ENCODE measurements at places on chromosomes 5 and 9.

GRCh38 chr5:68216245-68217046 lies 890 bp downstream of the PIK3R1 start:
- DNase-seq: peak; percentile 69

DNA sequence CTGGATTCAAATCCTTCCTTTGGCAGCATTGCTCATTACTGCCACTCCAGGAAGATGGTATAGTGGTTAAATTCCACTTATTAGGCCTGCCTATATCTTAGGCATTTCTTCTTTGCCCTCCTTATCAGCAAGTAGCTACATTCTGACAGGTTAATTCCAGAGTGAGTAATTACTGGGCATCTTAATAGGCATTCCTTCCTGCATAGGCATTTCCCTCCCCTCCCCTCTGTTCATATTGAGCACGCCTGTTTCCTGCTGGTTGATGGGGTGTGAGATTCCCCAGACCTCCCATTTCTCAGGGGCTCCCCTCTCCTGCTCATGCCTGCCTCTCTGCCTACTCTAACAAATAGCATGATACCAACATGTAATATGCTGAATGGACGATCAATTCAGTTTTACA lies 305.9 kb downstream of the CYLC2 start:
- no peak for DNase-seq

DNA sequence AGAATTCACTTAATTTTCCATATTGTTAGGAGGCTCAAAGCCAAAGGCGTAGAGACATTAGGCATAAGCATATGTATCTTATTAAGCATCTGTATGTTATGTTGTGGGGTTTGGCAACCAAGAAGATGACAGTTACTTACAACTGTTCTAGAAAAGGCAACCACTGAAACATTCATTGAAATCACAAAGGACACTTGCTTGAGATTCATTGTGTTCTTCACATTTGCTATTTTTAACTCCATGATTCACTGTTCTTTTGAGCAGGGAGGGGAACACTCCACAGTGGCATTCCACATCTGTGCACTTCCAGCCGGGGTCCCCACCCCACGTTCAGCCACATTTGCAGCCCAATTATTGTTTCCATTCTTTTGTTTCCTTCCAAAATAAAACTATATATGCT lies 107.1 kb downstream of the PALM2AKAP2 start:
- no peak for DNase-seq

DNA sequence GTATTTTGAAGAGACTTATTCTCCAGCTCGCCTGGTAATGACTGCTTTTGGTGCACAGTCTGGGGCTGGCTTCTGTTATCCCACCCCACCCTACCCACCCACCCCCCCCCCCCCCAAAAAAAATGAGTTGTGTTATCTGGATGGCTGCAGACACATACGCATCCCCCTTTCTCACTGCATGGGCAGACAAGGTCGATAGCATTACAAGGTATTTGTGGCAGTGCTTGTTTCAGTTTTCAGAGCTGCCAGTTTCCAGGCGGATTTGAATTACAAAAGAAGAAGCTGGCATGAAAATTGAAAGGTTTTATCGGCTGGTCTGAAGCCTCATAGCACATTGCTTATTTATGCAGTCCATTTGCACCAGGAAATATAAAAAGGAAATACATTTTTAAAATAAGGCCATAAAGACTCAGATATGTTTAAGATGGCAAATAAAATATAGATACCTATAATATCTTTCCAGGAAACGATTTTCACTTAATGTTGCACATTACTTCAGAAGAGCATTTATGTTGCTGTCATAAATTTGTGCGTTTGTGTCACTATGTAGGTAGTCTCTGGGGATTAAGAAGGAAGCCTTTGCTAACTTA lies 85.1 kb upstream of the GRHPR start:
- DNase-seq: no peak

DNA sequence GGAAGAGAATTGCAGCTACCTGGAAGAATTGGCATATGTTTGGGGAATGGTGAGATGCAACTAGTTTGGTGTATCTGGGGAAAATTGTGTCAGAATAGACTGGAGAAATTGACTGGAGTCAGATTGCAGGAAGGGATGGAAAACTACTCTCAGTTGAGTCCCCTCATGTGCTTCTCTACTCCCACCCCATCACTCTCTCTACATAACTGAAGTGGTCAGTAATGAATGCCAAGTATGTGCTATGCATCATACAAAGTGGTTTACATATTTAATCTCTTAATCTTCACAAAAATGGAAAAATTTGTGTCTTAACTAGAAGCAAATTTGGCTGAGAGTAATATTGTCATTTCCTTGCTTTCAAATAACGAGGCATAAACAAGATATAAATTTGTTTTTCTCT lies 146.4 kb upstream of the TNC start:
- peak; percentile 79 for DNase-seq

DNA sequence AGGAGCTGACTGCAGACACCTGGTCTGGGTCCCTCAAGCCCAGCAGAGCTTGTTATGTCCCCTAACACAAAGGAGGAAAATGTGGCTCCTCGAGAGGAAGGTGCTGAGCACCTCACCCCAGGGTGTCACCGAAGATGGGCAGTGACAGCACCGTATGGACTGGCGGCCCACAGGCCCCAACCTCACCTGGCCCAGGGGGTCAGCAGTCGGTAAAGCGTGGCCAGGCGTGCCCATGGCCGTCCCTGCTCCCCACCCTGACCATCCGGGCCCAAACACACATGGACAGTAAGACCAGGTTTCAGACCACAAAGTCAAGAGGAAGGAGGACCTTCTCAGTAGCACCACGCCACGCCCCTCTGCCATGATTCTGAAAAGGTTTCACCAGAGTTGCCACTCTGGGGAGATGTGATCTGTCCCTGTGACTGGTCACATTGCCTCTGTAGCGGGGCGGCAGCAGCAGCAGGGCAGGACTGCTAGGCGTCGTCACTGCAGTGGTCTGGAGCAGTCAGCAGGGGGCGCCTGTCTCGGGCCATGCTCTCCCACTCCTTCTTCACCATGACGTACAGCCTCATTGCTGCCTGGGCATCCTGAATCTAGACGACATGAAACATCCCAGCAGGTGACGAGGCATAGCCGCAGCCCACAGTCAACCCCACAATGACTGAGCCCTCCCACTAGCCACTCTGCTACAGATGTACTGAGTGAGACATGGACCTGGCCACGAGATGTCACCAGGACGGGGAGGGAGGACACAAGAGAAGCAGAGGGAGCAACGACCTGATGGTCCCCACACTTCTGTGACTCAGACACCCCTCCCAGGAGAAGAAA lies 11.1 kb downstream of the REXO4 start:
- DNase-seq: peak; percentile 73

GRCh38 chr5:151357792-151358191 lies 10.4 kb upstream of the SLC36A2 start:
- no peak for DNase-seq

GRCh38 chr5:80656425-80656824 lies 1.6 kb upstream of the DHFR start:
- DNase-seq: no peak

- DNase-seq: peak; percentile 24
Observed at GRCh38 chr5:40909723-40910122, 426 bp downstream of the C7 start.

- peak; percentile 61 for DNase-seq
Observed at GRCh38 chr9:83061990-83062650, 822 bp downstream of the RASEF start.

DNA sequence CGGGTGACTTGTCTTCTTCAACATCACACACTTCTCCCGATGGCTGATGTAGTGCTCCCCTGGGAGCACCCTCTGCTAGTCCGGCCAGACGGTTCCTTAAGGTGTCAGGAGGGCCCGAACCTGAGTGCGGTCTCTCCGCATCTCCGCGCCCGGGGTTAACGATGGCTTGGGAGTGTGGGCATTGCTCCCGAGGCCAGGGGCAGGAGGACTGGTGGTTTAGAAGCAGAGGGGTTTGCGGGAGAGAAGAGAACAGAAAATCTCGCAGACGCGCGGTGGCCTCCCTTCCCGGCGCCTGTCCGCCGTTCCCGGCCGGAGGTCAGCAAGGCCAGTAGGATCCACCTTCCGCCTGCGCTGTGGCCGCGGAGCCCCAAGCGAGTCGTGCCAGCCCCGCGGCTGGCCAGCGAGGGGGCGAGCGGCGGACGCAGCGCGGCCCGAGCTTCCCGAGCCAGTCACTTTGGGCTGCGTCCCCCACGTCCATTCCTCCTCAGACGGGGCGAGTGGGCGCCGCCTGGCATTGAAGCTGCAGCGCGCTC lies 700 bp downstream of the CDO1 start:
- DNase-seq: peak; percentile 62

- DNase-seq: no peak
Observed at GRCh38 chr9:89933578-89933977, 328.8 kb downstream of the GADD45G start.

DNA sequence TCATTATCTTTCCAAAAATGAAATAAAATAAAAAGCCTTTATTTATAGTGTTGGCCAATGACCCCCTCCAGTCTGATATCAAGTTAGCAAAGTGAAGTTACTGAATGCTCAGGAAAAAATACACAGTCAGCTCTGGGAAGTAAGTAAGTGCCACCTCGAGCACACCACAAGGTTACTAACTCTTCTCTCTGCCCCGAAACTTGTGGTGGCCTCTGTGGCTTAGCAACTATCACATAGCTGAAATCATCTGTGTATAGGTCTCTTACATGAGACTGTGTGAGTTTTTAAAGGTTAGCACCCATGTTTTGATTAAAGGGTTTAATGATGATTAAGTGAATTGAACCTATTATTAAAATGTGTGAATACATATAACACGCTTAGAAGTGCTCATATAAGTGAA lies 161.4 kb upstream of the KLF4 start:
- DNase-seq: no peak

- no peak for DNase-seq
Observed at GRCh38 chr5:76209297-76209696, 126.1 kb downstream of the SV2C start.

GRCh38 chr9:76835571-76836283 lies 70.2 kb downstream of the PRUNE2 start:
- DNase-seq: no peak

DNA sequence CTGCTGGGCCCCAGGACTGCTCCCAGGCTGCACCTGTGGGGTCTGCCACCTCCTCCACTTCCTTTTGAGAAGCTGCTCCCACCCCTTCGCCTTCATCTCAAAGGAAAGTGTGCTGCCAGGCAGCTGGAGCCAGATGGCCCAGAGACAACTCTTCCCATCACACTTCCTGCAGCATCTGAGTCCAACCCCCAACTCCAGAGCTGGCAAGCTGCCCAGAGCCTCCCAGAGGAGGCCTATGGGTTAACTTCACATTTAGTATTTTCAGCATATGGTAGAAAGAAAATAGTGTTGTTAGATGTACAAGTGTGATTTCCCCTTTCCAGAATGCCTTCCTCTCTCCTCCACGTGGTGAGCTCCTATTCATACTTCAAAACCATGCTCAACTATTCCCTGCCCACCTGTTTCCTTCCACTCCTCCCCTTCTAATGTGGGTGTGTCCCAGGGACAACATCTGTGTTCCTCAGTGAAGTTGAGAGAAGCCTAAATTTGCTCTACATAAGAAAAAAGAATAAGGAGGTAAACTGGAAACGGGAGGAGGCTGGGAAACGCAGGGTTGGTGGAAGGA lies 38.6 kb upstream of the KCNMB1 start:
- DNase-seq: peak; percentile 98

- no peak for DNase-seq
Observed at GRCh38 chr9:122779181-122779580, 9.6 kb upstream of the OR5C1 start.

- DNase-seq: no peak
Observed at GRCh38 chr5:72417333-72418062, 89.7 kb downstream of the ZNF366 start.

DNA sequence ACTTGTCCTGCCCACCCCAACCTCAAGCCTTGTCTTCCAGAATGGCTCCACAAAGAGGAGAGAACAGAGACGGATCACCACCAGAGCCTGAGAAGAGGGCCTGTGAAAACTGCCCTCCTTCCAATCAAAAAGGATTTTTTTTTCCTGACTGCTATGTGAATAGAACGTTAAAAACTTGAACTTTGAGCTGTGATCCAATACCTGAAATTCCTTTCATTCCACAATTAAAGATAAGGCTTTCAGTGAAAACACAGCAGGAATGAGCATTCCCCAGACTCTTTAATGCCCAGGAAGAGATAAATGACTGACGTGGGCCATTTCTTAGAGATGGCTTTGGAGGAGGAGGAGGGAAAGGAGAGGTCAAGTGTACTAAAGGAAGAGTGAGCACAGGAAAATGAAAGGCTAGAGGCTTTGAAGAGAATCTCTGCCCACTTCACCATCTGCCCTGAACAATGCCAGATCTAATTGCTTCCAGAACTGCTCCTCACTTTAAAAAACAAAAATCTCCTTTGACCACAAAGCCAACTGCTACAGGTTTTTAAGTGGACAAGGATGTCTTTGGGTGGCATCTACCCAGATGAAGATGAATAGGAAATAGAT lies 177.9 kb upstream of the MAP3K1 start:
- no peak for DNase-seq

DNA sequence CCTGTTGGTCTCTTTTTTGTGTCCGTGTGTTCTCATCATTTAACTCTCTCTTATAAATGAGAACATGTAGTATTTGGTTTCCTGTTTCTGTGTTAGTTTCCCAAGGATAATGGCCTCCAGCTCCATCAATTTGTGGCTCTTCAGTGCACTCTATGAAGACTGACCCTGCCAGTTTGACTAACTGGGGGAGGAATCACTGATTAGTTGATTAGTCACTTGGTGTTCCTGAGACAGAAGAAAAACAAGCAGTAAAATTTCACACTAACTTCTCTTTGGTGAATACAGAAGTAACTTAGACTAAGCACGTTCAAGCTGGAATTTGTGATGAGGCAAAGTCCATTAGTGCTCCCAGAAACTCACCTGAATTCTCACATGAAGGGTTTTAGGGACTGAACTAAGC lies 495.8 kb upstream of the RORB start:
- no peak for DNase-seq

- no peak for DNase-seq
Observed at GRCh38 chr9:123336449-123336848, 19.5 kb upstream of the CRB2 start.

GRCh38 chr9:104506565-104506964 lies 2.5 kb downstream of the OR13F1 start:
- no peak for DNase-seq

DNA sequence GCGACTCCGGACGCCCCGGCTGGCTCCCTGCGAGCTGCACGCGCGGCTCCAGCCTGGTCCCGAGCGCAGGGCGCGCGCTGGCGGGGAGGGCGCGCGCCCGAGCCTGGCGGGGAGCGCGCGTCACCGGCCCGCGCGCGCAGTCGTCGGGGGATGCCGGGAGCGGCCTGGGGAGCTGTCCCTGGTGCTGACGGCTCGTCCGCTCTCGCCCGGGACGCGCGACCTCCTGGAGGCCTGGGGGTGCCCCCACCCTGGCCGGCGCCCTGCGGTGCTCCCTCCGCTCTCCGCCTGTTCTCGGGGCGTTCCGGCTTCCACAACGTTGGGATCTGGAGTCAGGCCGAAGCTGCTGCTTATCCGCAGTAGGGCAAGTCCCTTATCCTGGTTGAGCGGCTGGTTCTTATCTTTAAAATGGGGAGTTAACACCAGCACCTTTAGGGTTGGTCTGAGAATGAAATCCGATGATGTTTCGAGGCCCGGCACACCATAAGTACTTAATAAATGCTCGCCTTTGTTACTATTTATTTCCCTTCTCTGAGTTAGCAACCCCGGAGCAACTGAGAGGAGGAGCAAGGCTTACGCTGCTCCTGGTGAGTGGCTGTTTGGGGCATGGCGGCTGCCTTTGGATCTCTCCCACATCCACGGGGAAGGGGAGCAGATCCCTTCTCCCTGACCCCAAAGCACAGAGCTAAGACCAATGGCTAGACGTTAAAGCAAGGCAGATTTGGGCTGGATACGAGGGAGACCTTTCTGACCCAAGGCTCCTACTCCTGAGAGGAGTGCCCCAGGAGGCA lies at the start of gene FAM163B:
FAM163B (minus strand) TSS at position 79 of the 788 bp plus-strand sequence. CDS start 29,166 bp downstream, outside the sequence.
- peak; percentile 88 for DNase-seq
